ENCODE measurements at places on chromosomes 2 and 18.

DNA sequence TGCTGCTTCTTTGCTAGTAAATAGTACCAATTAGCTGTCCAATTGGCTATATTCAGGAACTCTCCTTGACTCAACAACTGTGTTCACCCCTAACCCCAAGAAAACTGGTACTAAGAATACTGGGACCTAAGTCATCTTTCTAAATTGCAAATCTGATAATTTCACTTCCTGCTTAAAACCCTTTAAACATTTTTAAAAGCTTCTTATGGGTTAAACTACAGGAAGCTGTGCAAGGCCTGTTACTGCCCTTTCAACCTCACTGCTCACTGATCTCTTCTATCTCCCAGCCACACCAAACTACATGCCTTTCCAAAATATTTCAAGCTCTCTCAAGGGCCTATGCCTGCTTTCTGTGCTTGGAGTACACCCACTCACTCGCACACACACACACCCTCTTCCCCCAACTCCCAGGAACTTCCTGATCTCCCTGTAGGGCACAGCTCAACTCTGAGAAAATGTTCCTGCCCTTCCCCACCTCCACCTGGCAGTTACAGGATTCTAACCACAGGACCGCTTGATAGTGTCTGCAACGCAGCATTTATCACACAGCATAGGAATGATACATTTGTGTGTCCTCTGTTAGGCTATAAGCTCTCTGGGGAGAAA lies 6.7 kb downstream of the LMAN1 start:
- no peak for DNase-seq

DNA sequence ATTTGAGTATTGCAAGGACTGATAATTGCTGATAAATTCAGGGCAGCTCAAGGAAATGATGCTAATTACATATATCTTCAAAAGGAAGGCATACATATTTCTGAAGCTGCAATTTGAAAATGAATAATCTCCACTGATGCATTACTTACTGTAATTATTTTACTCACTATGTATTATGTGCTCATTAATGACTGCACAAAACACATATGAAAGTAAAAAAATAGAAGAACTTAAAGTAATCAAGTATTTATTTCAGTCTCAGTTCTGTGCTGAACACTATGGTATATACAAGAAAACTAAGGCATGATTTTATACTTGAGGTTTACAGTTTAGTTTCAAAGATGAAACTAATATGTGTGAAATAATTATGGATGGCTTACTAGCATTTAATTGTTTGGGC lies 9.3 kb downstream of the ACTR3 start:
- no peak for DNase-seq

- DNase-seq: no peak
Observed at GRCh38 chr18:79010802-79011201, 31.2 kb downstream of the SALL3 start.

- no peak for DNase-seq
Observed at GRCh38 chr2:195016841-195017240, 640.2 kb upstream of the SLC39A10 start.

DNA sequence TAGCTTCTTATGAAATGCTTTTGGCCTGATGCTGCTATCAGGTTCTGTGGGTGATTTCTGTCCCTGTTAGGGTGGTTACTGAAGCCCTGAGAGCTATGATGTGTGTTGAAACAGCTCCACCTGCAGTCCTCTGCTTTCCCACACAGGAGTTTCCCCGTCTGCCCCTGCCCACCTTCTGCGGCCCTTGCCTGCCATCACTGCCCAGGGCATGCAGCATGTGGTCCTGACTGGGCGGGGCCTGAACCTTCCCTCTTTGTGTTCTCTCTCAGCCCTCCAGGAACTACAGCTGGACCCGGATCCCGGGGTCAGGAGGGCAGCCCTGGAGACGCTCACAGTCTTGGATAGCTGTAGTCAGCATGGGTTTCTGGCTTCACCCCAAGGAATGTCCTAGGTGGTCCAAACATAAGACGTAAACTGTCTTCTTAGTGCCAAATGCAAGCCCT lies 21.4 kb downstream of the HJURP start:
- DNase-seq: peak; percentile 61

GRCh38 chr2:177759443-177759842 lies 313.1 kb downstream of the PDE11A start:
- DNase-seq: no peak

Measured in left forelimb (tissue), 1 donor.